ENCODE measurements at places on chromosomes 5 and 9.

GRCh38 chr5:40052808-40053207 is 626.9 kb upstream of the PTGER4 start:
- no peak for DNase-seq

DNA sequence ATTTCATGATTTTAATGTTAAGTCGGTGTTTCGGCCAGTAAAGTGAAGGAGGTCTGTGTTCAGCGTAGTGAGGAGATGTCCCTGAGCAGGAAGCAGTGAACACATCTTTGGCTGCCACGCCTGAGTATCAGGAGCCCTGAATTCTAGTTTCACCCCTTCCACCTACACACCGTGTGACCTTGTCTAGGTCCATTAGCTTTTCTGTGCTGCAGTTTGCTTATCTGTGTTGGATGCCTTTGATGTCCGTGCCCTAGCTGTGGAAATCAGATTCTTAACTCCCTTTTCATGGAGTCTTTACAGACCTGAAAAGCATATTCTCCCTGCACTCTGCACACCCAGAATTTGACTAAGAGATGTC is 601 bp downstream of the FBXO38 start:
- DNase-seq = no peak

DNA sequence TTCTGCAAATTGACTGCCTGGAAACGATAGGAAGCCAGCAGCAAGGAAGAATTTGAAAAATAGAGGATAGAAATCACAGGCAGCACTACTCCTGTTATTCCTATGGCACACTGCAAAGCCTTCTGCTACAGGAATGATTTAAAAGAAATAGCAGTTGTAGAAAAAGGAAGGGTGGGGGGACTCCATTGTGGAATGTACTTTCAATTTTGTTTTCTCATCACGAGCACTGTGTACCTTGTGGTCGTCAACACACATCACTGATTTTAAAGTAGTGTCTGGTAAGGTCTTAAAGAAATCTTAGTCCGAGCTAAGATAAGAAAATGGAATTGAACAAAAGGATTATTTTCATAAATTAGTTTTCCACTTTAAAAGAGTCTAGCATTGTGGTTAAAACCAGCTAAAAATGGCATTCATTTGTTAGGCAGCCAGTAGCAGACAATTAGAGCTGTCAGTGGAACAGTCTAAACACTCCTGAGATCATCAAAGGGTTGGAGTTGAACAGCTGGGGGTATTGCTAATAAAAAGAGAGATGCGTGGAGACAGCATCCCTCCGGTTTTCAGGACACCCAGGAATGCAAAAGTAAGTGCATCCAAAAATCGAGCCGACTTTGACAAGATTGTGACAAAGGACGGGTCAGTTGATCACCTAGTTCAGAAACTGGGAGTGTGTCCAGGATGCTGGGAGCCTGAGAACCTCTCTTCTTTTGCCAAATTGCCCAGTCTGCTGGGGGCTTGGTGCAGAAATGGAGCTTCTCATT is 97.8 kb upstream of the WWC1 start:
- no peak for DNase-seq

DNA sequence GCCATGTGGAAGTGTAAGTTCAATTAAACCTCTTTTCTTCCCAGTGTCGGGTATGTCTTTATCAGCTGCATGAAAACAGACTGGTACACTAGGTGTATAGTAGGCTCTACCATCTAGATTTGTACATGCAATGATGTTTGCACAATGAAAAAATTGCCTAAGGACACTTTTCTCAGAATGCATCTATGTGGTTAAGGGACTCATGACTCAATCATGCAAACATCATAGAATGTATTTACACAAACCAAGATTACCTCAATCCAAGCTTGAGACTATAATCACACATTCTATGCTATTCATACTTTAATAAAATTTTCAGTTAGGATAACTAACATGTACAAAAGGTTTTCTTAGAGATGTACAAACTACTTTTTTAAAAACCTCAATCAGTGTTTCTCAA is 1164.5 kb downstream of the CDH12 start:
- no peak for DNase-seq

- DNase-seq = no peak
Observed at GRCh38 chr5:149170299-149170698, 29.0 kb downstream of the ABLIM3 start.

DNA sequence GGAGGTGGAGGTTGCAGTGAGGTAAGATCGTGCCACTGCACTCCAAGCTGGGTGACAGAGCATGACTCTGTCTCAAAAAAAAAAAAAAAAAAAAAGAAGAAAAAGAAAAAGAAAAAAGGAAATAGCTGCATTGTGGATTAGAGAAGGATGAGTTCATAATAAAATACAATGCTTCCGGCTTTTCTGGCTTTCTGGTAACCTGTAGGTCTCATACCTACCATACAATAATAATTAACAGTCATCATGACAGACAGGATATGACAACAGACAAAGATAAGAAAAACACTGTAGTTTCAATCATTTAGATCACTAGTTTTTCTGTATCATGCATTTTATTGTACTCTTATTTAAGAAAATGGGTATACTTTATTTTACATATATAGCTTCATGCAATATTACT is 40.7 kb upstream of the TRPM3 start:
- no peak for DNase-seq

DNA sequence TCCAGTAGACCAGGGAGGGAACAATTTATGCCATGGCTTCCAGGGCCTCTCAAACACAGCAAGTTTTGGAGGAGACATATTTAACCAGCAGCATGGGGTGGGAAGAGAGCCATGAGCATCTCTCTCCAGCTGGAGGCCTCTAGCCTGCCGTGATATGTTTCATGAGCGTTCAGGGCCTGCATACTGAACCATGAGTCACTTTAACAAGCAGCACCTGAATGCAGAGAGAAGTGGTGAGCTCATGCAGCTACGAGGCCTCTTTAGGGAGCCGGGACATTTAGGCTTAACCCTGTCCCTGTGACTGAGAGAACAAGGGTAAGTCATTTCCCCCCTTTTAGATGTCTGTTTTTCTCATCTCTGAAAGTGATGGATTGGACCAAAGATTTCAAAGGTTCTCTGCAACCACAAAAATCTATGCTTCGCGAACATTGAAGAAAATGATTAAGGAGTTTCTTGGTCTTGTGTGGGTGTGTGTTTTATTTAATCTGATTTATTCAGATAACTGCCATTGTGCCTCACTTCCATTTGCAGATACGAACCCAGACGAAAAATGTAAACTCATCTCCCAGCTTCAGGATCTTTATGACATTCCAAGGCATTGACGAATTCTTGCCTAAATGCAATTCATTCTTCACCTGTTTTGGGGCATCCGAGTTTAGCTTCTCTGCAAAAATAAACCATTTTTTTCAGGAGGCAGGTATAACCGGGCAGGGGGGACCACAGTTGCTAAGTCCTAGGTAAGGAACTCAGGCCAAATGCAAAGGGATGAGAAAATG is 157.0 kb downstream of the GABBR2 start:
- DNase-seq = no peak

- no peak for DNase-seq
Observed at GRCh38 chr5:72681781-72682180, 134.7 kb upstream of the TNPO1 start.

- no peak for DNase-seq
Observed at GRCh38 chr9:36045610-36046009, 8.9 kb downstream of the RECK start.

DNA sequence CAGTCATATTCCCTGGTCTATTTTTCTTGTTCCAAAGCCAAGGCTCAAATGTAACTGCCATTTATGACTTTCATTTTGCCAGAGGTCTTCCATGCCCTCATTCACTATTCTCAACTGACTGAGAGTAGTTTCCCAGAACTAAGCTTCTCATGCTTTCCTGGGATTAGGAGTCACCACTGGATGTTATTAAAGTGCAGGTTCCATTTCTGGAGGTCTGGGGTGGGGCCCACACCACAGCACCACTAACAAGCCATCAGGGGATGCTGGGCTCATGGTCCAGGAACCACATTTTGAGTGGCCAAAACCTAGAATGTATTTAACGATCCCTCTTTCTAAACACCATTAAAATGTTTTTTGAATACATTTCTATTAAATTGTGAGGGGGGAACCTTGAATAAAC is 677.6 kb downstream of the SEMA5A start:
- DNase-seq = no peak

DNA sequence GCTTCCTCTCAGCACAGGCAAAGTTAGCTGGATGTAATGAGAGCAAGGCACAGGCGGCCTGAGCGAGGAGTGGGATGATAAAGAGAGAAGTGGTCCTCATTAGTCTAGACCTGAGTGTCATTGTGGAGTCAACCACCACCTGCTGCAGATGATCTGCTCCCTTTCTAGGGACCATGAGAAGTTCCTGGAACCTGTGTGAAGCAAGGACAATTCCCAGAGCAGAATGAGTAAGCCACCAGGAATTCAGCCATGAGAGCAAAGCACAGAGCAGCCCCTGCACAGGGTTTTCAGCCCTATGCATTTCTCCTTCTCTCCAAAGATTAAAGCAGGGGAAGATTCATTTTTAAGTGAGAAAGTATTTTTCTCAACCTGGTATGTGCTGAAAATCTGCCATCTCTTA is 146.8 kb upstream of the SPEF2 start:
- no peak for DNase-seq

DNA sequence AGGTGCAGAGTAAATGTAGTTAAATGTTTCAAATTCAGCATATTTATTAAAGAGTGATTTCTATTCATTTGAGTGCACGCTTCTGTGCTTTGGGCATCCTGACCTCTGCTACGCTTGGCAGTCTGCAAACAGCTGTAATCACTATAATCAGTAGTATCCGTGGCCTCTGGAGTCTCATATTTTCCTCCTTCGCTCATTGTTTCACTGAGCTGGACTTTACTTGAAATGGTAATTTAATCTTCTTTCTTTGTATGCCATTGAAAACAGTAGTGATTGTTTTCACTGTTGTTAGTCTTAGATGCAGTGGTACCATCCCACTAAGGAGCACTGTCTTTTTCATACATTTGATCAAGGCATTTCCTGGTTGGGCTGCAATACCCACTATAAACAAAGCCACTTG is 43.5 kb upstream of the CAVIN4 start:
- DNase-seq = no peak

DNA sequence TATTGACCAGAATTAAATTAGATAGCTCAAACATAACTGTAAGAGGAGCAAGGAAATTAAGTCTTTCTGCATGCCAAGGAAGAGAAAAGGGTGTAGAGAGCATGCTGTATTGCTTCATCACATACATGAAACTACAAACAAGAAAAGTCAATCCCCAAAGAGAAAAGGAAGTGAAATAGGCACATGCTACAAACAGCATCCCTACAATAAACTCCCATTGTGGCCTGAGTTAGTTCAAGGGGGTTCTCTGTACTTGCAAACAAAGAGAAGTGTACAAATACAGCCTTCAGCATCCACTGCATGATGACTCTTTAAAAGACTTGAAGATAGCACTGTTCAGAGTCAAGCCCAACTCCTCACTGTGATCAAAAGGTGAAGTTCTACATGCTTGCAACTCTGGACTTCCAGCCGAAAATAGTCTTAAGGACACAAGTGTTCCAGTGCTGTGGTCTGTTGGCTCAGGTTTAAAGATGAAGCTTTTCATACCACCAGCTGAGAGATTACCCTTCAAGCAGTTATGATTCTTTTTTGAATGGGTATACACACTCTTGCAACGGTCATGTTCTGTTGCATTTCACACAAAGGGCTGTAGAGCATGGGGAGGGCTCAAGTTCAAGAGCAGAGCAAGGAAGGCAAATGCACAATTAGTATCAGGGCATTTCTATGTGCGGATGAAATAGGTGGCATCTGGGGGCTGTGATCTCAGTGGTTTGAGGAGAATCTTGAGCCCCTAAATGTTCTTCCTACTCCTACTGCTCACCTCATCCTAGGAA is 534.5 kb downstream of the EBF1 start:
- DNase-seq = no peak

DNA sequence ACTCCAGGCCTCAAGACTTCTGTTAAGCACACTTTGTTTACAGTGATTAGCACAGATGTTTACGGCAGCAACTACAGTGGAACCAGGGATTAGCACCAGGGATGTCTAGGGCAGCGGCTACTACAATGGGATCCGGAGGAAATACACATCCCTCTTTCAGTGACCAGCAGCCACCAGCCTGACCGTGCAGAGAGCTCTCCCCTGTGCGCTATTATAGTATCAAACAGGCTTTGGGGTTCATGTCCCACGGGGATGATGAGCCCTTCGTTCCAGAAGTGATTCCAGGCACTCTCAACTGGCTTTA is 21.5 kb downstream of the GFPT2 start:
- no peak for DNase-seq

- DNase-seq = no peak
Observed at GRCh38 chr5:145506185-145506850, 328.8 kb downstream of the PRELID2 start.

DNA sequence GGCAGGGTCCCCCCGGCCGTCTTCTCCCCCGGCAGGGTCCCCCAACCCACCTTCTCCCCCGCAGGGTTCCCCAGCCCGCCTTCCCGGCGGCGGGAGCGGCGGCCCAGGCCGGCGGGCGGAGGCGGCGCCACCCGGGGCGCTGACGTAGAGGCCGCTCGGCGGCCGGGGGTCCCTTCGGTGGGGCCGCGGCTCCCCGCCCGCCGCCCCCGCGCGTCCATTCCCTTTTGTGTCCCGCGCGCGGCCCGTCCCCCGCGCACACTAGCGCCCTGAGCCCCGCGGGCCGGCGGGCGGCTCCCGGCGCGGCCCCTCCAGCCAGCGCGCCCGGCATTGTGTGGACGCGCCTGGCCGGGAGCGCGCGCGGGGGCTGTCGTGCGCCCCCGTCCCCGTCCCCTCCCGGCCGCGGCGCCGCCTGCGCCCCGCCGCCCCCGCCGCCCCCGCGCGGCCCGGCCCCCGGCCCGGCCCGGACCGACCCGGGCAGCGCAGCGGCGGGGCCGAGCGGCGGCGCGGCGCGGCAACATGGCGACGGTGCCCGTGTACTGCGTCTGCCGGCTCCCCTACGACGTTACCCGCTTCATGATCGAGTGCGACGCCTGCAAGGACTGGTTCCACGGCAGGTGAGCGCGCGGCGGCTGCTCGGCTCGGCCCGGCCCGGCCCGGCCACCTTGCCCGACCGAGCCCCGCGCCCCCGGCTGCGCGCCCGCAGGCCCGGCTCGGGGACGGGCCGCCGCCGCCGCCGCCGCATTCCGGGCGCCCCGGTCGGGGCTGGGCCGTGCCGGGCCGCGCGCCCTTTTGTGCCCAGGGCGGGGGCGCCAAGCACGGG is at the start of gene PHF2:
Gene PHF2 (plus strand): TSS at position 327 of the 820 bp plus-strand sequence. CDS start 190 bp downstream, at position 517.
- DNase-seq = peak; percentile 82

- DNase-seq = no peak
Observed at GRCh38 chr5:90613918-90614504, 55.4 kb downstream of the ADGRV1 start.

DNA sequence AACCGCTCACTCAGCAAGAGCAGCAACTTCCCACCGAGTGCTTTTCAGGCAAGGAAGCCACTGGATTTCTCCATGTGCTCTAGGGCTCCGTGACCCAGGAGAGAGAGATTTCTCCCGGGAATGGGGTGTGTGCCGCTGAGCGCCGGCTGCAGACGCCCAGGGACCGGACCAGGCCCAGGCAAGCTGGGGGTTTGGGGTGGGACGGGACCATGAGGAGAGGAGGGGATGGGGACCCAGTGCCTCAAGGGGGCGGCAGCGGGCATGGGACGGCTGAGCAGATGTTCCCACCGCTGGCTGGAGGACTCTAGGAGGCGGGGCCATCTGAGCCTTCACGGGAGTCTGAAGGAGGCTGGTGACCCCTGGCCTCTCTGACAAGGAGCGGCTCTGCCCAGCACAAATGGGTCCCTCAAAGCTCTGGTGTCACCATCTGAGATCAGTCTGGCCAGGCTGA is 8.5 kb downstream of the LCN9 start:
- no peak for DNase-seq

GRCh38 chr5:108935611-108936010 is 187.9 kb downstream of the FER start:
- DNase-seq = no peak
